ENCODE measurements at places on chromosomes 16 and 17.
A peak's percentile ranks its signal among the peaks of the same experiment; 100 is the strongest.

DNA sequence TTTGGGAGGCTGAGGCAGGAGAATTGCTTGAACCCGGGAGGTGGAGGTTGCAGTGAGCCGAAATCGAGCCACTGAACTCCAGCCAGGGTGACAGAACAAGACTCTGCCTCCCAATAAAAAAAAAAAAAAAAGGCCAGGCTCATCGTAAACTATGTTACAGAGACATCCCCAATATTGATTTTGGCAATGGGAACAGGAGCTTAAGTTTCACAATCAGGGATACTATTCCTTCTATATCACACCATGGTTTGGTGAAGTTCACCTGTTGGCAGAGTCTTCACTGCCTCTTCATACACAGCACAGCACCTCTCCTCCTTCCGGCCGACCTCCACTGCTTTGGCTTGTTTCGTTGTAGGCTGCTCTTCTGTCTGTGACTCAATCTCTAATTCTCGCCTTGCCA is 21.2 kb downstream of the UTP6 start:
- no peak for DNase-seq

GRCh38 chr16:55542459-55543082 is 23.9 kb upstream of the CAPNS2 start:
- peak; percentile 6 for DNase-seq

DNA sequence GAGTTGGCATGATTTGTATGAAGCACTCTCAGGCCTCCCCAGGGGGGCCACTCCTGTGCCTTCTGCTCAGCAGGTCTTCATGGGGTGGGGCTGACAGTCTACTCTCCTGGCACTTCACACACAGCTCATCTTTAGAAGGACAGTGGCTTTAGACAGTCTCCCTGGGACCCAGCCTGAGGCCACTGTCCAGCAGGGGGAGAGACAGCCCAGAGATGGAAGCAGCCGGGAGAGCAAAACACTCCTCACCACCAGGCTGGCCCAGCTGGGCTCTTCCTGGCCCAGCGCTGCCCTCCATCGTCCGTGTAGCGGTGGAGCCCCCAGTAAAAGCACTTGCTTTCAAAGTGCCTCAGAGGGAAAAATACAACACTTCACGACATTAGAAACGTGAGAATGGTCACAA is 62.0 kb upstream of the CRHR1 start:
- no peak for DNase-seq

GRCh38 chr16:76532188-76532973 is 255.2 kb downstream of the CNTNAP4 start:
- no peak for DNase-seq

DNA sequence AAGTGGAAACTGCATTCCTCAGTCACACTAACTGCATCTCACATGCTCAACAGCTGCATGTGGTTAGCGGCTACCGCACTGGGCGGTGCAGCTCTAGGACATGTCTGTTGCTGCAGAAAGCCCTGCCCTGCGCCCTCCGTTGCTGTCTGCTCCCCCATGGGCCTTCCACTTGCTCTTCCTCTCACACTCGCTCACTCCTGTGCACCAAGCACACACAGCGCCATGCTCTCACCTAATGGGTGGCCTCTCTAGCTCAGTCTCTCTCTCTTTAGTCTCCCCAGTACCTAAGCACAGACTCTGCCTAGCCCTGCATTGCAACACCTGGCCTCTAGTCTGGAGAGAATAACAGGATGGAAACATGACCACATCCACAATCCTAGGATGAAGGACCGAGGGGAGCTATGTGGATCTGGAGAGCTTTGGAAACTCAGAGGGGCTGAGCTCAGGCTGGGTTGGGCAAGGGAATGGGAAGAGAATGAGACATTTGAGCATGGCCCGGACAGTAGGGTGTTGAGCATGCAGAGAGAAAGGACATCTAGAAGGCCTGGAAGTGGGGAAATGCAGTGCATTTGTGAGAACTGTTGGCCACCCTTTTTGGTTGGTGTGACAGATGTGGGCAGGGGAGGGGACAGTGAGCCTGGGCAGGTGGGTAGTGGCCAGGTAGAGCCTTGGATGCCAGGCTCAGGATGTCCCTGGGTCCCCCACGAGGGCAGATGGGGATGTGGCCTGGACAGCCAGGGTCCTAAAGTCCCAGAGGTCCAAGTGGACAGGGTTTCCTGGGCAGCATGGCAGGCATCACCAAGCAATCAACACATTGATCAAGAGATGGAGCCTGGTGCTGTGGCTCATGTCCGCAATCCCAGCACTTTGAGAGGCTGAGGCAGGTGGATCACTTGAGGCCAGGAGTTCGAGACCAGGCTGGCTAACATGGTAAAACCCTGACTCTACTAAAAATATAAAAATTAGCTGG is 16.1 kb downstream of the SGCA start:
- DNase-seq: no peak

DNA sequence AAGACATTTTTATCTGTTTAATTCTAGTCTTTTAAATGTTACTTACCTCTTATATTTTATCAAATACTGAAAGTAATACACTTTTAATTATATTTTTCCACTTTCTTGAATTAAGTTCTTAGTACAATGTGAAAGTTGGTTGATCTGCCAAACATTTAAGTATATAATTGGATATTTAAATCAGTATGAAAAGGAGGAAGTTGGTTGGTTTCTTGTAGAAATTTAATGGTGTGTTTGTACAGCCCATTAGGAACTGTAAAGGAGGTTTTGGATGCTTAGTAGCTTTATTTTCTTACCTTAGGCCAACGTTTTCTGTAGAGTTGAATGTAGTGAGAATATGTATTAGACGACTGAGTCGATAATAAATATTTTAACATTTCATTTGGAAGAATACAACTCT is 5.4 kb downstream of the NFATC3 start:
- DNase-seq: no peak

- no peak for DNase-seq
These were observed 2.0 kb downstream of the KDM6B start for GRCh38 chr17:7835814-7836595.

- DNase-seq: no peak
These were observed 8.2 kb upstream of the C16orf74 start for GRCh38 chr16:85759136-85759535.

DNA sequence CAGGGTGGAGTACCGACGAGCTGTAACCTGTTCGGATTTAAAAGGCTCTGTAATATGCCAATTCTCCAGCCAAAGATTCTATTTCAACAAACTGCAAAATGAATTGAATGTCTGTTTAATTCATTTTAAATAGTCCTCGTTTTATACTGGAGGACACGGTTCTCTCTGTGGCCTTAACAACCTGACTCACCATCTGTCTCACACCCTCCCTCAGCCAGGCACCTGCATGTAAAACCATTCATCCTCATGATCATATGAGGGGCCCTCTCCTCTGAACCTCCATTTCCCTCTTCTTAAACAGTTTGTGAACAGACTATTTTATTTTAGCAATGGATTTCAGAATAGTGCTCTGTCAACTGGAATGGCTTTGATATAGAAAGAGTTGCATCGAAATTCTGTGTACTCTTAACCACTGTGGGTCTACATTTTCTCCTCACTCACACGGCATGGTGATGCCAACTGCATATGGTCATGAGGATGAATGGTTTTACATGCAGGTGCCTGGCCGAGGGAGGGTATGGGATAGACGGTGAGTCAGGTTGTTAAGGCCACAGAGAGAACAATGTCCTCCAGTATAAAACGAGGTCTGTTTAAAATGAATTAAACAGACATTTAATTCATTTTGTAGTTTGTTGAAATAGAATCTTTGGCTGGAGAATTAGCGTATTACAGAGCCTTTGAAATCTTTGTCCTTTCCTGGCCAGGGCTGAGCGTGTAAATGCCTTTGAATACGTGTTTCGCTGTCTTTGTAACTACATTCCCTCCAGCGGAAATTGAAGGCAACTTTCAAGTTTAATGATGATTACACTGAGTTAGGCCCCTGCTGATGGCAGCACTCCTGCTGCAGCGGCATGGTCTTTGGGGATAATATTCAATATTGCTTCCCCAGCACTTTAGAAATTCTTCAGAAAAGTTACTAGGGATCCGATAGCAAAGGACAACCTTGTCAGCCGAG is 329.6 kb downstream of the SNX29 start:
- DNase-seq: no peak

GRCh38 chr17:29080323-29080722 is 37.4 kb downstream of the PIPOX start:
- no peak for DNase-seq

DNA sequence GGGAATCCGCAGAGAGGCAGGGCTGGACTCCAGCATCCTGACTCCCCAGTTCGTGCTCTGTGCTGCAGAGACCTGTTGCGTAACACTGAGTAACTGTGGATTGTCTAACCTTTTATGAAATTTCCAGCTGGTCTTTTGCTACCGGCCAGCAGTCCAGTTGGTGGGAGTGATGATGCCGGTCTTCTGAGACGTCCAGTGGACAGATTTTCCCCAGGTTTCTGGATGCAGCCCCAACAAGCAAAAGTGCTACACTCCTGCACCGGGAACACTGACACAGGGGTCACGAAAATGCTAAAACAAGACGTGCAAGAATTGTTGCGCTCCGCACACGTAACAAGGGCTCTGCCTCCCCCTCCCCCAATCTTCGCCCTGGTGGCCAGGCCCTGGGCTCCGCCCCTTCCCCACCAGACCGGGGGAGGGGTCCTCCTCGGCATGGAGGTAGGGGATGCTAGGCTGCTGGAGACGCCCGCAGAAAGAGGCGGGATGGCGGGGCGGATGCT is 701 bp upstream of the MRC2 start:
- peak; percentile 27 for DNase-seq

DNA sequence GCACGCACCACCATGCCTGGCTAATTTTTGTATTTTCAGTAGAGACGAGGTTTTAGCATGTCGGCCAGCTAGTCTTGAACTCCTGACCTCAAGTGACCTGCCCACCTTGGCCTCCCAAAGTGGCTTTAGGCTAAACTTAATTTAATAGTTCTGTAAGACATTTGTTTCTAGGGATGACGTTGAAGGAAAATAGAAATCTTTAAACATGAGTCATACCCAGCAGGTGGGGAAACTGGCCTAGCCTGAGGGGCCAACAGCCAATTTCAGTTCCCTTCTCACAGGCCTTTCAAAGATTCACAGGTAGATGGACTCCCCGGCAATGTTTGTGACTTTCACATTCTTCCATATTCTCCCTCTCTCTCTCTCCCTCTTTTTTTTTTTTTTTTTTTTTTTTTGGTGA is 18.1 kb upstream of the ITPRIPL2 start:
- no peak for DNase-seq

GRCh38 chr17:80716986-80717719 is 172.5 kb downstream of the RPTOR start:
- no peak for DNase-seq

DNA sequence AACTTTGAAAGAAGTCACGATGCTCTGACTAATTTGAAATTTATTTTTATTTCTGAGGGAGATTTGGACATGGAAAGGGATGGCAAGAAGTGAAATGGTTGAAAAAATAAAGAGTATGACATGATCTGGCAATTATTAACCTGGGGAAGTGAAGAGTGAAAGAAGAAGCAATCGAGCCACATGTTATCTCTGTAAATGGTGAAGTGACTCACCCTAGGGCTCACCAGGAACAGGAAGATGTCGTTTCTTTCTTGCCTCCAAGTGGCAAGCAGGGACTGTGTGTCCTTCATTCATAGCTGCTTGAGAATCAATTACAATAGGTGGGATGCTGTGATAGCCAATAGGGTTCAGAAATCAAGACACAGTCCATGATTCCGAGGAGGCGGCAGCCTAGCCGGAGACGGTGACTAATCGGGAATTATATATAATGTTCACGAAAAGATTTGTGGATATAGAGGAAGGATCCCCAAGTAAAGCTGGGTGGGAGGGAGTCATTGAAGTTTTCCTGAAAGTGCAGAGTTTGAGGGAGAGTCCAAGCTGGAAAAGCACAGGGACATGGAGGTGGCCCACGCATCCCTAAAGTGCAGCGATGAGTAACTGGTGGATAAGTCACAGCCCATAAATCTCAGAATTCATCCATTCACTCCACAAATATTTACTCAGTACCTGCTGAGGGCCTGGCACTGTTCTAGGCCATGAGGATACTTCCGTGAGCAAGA is 18.2 kb upstream of the KRT20 start:
- peak; percentile 4 for DNase-seq

DNA sequence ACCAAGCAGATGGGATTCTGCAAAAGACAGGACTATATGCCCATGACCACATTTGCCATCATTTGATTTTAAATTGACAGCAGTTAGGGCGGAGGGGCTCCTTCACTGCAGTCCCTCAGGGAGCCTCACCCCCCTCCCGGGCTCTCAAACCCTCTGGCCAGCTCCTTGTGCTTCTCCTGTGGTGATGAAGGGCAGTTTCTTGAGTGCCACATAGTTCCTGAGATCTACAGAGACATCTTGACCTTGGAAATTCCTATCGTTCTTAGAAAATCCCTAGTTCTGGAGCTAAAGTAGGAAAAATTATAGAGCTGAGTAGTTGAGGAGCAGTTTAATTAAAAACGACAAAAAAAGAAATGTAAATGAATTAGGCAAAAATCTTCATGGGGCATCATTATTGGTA is 231.5 kb downstream of the CCDC182 start:
- no peak for DNase-seq

- no peak for DNase-seq
These were observed 21.6 kb upstream of the ARL4D start for GRCh38 chr17:43377056-43377810.

DNA sequence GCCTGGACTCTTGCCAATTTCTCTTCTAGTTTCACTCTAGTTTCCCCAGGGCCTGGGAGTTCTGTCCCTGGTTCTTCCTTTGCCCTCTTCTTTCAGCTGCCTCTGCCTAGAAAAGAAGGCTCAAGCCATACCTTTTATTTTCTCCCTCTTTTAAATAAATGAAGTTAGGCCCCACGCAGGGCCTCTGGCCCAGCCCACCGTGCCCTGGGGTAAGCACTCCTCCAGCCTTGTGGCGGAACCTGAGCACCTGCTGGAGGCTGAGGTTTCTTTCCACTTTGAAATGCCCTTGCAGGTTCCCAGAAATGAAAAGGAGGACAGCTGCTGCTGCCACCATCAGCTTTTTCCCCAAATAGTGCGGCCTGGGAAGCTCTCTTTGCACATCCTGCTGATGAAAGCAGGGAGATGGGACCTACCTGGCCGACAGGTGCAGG is 139.4 kb downstream of the CCDC182 start:
- DNase-seq: no peak

- peak; percentile 28 for DNase-seq
These were observed 266.4 kb downstream of the MAF start for GRCh38 chr16:79334127-79334526.

- no peak for DNase-seq
These were observed 74.4 kb downstream of the CCT6B start for GRCh38 chr17:34886831-34887230.

- DNase-seq: no peak
These were observed 382.4 kb upstream of the XYLT1 start for GRCh38 chr16:17852977-17853702.

DNA sequence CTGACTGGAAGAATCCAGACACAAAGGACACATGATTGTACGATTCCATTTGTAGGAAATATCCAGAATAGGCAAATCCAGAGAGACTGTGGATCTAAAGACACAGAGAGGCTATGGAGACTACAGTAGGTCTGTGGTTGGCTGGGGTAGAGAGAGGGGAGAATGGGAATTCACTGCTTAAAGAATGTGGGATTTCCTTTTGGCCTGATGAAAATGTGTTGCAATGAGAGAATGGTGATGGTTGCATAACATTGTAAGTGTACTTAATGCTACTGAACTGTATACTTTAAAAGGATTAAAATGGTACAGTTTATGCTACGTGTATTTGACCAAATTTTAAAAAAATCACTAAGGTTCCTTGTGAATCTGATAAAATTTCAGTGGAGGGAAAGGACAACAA is 62.1 kb downstream of the GPRC5B start:
- no peak for DNase-seq

- DNase-seq: no peak
These were observed 6.9 kb downstream of the SEZ6L2 start for GRCh38 chr16:29892458-29892813.

- no peak for DNase-seq
These were observed 157.0 kb downstream of the COPRS start for GRCh38 chr17:31702041-31702440.

- DNase-seq: no peak
These were observed 26.8 kb upstream of the ARHGAP23 start for GRCh38 chr17:38401459-38401858.

Data from activated CD4-positive, alpha-beta T cell treated with anti-CD3 and anti-CD28 coated beads, Interleukin-2, Interleukin-6, amounts not matched to agents 100 ng/mL and 50 ng/mL, durations not matched to agents 16 hours and 8 hours (primary cell).